ENCODE measurements at places on chromosomes 4 and X. TPM values are rescaled to one million over a fixed set of nuclear protein-coding genes. Genes with fewer than 3 reads are reported as not detected.

ADH1A gene
- not detected for total RNA-seq

HMGN5 gene
- 1.5 TPM for total RNA-seq

ZNF185 gene
- 0.48 TPM for total RNA-seq

EREG gene
- total RNA-seq = not detected

SSX3 gene
- total RNA-seq = not detected

IL1RAPL1 gene
- not detected for total RNA-seq

TCEAL1 gene
- total RNA-seq = 4.5 TPM

CABS1 gene
- not detected for total RNA-seq

GRCh38 chr4:24243641-24244040 is 340.7 kb downstream of the DHX15 start:
- DNase-seq = no peak
- H3K27me3 ChIP-seq = peaks cover 4% of the 10 kb centered on the region
- no peaks in the 10 kb centered on the region for H3K4me1 ChIP-seq
- H3K4me3 ChIP-seq = no peak overlapping the region
- no peaks in the 10 kb centered on the region for H3K36me3 ChIP-seq

DNA sequence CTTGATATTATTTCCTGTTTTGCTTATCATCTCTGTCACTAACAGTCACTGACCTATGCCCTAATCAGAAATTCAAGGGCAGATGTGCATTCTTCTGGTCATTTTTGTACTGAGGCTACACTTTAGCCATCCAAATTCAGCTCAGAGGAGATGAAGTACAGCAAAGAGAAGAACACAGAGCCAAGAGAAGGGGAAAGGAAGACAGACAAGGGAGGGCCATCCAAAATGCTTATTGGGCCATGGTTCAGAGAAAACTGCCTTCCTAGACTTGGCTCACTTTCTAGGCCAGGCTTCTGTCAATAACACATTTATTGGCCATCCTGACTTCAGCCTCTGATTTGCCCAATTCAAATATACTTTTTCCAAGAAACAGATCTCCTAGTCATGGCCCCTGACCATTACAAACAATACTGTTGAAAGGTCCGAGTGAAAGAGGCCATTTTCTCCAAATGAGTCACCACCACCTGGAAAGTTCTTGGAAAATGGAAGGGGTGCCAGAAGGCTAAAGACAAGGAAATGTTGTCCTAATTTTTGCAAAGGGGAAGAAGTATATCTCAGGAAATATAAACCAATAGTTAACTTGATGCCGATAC is 56.4 kb downstream of the DCX start:
- H3K27ac ChIP-seq = no peak overlapping the region
- DNase-seq = no peak
- H3K4me1 ChIP-seq = no peaks in the 10 kb centered on the region
- no peak overlapping the region for H3K4me3 ChIP-seq
- H3K36me3 ChIP-seq = no peaks in the 10 kb centered on the region

- H3K27ac ChIP-seq = no peak overlapping the region
- no peak for DNase-seq
- peaks cover 14% of the 10 kb centered on the region for H3K4me1 ChIP-seq
- H3K36me3 ChIP-seq = no peaks in the 10 kb centered on the region
Measured at GRCh38 chr4:138957302-138957701, 58.3 kb upstream of the NOCT start.

DNA sequence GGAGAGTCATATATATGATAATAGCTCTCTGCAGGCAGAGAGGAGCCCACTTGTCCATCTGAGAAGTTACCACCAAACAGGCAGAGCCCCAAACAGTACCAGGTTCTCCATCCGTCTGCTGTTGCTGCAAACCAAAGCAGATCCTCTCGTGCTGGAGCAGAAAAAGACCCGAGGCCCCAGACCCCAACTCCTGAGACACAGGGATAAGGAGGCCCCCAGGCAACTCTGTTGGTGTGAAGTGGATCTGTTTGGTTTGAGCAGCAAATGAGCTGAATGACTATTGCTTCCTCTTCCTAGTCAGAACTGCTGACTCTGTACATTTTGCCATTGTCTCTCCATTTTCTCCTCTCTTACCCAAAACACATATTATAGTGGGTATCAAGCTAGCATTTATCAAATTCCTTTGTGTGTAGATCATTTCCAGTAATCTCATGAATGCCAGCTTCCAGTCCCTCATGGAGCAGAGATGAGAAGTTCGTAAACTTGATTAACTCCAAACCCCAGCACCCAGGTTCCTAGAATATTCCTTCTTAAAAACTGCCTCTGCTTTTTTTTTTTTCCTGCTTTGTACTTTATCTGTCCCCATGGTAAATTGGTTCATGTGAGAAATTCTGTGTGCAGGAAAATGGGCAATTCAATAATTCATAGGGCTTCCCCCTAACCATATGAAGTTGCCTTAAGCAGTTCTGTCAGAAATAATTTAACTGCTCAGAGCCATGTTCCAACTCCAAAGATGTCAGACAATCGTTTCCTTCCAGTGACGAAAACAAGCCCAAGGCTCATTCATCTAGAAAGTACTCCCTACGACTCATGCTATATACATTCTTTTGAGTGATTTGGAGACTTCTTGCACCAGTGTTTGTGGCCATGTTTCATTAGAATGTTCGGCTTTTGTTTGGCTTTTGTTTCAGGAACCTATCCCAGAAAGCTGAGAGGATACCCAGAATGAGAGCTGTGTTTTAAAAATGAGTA is 98.6 kb upstream of the ATXN3L start:
- no peak for DNase-seq
- peaks cover 15% of the 10 kb centered on the region for H3K27me3 ChIP-seq
- H3K4me1 ChIP-seq = peaks cover 8% of the 10 kb centered on the region

- no peaks in the 10 kb centered on the region for H3K4me1 ChIP-seq
- H3K27me3 ChIP-seq = peaks cover 13% of the 10 kb centered on the region
- H3K4me3 ChIP-seq = no peak overlapping the region
- peaks cover 7% of the 10 kb centered on the region for H3K36me3 ChIP-seq
- DNase-seq = no peak
Measured at GRCh38 chrX:109187473-109188168, 294.3 kb downstream of the GUCY2F start.

GRCh38 chr4:85860066-85860740 is 385.3 kb downstream of the ARHGAP24 start:
- no peaks in the 10 kb centered on the region for H3K4me1 ChIP-seq
- H3K4me3 ChIP-seq = no peak overlapping the region
- H3K36me3 ChIP-seq = no peaks in the 10 kb centered on the region
- DNase-seq = no peak

DNA sequence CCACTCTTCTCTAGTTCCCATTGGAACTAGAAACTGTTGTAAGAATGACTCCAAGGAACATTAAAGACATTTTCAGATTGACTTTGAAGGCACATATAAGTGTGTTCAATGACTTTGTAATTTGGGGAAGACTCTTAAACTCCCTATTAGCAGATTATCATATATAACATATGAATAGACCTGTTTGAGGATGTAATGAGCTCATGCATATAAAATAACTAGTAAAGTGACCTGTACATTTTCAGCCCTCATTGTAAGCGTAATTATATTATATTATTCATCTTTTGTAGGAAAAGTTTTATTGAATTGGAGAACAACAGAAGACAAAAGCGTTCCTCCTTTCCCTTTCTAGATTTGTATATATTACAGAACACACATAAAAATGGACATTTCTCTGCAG is 455.1 kb downstream of the IL1RAPL1 start:
- no peaks in the 10 kb centered on the region for H3K27me3 ChIP-seq
- H3K4me3 ChIP-seq = no peak overlapping the region
- DNase-seq = no peak
- no peaks in the 10 kb centered on the region for H3K36me3 ChIP-seq

- no peak for DNase-seq
- H3K4me3 ChIP-seq = no peak overlapping the region
- no peaks in the 10 kb centered on the region for H3K36me3 ChIP-seq
- no peak overlapping the region for H3K27ac ChIP-seq
- H3K27me3 ChIP-seq = peaks cover 5% of the 10 kb centered on the region
- no peaks in the 10 kb centered on the region for H3K4me1 ChIP-seq
Measured at GRCh38 chr4:120175272-120175671, 108.6 kb upstream of the MAD2L1 start.

DNA sequence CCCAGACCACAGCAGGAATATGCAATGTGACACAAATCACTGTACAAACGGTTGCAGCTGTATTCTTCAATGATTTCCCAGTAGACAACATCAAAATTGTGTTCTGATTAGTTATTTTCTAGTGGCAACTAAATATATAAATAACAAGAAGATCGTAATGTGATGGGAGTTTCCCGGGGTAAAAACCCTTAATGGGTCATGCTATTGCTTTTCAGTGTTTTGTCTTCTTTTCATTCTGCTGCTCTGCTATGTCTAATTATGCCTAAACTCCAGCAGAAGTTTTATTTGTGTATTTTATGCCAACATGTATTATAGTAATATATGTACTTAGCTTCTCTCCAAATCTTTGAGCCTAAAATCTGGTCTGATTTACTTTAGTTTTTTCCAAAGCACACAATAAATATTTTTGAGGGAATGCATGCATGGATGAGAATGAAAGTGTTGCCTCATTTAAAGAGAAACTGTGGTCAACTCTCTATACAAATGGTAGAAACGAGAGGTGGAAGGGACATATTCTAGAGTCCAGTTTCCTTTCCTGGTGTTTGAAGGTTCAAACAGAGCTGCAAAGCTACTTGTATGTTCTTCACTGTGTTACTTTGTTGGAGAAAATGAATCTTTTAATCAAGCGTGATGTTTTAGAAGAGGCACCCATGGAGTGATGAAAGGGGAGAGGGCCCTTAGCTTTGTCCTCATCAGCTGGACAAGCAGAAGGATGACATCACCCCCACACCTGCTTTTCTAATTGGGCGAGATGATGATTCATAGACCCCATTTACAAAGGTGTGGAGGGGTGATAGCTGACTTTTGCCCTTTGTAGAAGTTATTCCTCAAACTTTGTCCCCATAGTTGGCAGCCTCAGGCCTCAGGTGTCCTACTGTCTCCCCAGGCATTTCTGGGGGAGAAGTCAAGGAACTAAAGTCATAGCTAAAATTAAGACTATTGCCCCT is 129.7 kb downstream of the FRAS1 start:
- H3K27ac ChIP-seq = no peak overlapping the region
- DNase-seq = no peak
- H3K36me3 ChIP-seq = no peaks in the 10 kb centered on the region
- peaks cover 20% of the 10 kb centered on the region for H3K27me3 ChIP-seq
- H3K4me3 ChIP-seq = no peak overlapping the region

DNA sequence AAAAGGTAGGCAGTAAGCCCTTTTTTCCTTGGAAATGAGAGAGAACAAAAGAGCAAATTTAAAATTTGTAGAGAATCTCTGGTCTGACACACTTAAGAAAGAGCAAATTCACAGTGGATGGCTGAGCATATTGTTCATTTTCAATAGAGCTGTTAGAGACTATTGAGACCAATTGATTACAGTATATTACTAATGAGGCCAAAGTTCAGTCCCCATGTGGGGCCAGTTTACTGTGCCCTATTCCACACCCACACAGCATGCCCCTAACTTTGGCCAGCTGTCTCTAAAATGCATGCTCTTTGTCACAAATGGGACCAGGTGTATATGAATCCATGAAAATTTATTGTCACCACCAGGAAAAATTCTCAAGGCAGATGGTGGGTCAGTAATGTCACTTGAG is 470.5 kb downstream of the PCDH7 start:
- no peak overlapping the region for H3K4me3 ChIP-seq
- no peak overlapping the region for H3K27ac ChIP-seq
- H3K36me3 ChIP-seq = no peaks in the 10 kb centered on the region
- no peaks in the 10 kb centered on the region for H3K4me1 ChIP-seq
- DNase-seq = no peak

DNA sequence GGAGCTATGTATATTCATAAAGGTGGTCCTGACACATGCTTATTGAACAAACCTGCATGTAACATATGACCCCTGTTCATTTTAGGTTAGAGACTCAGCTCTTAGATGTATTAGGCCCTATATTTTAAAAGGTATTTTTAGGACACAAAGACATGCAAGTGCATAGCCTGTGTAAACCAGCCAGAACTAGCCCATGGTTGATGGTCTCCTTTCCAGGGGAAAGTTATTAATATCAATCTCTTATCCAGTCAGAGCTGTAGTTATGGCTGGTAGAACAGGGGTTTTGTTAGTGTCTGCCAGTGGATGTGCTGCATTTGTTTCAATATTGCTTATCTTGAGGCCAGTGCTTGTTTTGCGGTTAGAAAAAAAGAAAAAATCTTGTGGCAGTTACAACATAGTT is 488.6 kb downstream of the KCTD8 start:
- DNase-seq = no peak
- H3K4me3 ChIP-seq = no peak overlapping the region
- H3K27me3 ChIP-seq = no peaks in the 10 kb centered on the region

DNA sequence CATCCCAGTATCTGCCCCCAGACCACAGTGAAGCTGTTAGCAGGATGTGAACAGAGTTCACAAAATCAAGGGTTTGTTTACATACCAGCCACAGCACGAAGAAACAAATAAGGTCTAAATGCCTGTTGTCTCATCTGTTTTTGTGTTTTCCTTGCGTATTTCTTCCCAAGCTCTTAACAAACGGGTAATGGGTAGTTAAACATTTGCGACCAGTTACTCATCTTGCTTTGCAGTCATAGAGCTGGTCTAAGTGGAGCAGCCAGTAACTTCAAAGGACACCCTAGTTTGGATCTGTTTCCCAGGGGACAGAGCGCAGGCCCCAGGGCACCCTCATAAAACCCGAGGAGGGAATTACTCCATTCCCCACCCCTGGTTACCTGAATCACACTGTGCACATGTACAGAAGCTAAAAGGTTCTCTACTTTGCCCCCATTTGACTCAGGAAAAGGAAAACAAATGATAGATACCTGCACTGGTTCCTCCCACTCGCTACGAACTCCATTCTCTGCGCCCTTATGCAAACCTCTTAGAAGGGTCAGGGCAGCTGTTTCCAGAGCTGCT is 68.8 kb downstream of the MAML3 start:
- H3K4me1 ChIP-seq = peaks cover 14% of the 10 kb centered on the region
- H3K27me3 ChIP-seq = peaks cover 33% of the 10 kb centered on the region
- no peak overlapping the region for H3K4me3 ChIP-seq
- H3K36me3 ChIP-seq = no peaks in the 10 kb centered on the region
- no peak for DNase-seq
- no peak overlapping the region for H3K27ac ChIP-seq

GRCh38 chr4:163911891-163912290 is 417.4 kb downstream of the TMA16 start:
- H3K27me3 ChIP-seq = no peaks in the 10 kb centered on the region
- no peak overlapping the region for H3K27ac ChIP-seq
- no peaks in the 10 kb centered on the region for H3K36me3 ChIP-seq
- H3K4me3 ChIP-seq = no peak overlapping the region

DNA sequence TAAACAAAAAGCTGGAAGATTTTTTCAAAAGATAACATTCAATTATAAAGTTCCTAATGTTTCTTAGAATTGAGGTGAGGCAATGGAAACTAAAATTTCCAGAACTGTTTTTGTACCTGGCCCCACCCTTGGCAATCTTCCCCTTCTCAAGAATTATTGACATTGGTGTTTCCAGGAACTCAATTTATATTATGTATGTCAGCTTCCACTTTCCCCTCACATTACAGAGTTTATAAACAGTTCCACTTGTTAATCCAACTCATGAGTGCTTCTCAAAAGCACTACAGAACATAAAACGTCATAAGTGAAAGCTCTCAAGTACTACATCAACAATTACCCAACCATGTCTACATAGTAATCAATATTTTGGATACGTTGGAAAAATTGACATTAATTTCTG is 107.4 kb downstream of the FAM13A start:
- no peaks in the 10 kb centered on the region for H3K36me3 ChIP-seq
- H3K4me1 ChIP-seq = peaks cover 2% of the 10 kb centered on the region
- peaks cover 7% of the 10 kb centered on the region for H3K27me3 ChIP-seq

- H3K4me3 ChIP-seq = no peak overlapping the region
- H3K4me1 ChIP-seq = no peaks in the 10 kb centered on the region
- no peaks in the 10 kb centered on the region for H3K27me3 ChIP-seq
- H3K27ac ChIP-seq = no peak overlapping the region
Measured at GRCh38 chr4:14054391-14054790, 426.9 kb upstream of the BOD1L1 start.

All from natural killer cell treated with Interleukin-12 subunit alpha and Interleukin-12 subunit beta and Interleukin-15 and Interleukin-18, amount 100 ng/mL, for 72 hours (primary cell).